ENCODE measurements at places on chromosomes 7 and 10.

- DNase-seq, result peak; percentile 81
Measured at GRCh38 chr10:101694674-101695403, at the start of gene FBXW4. Gene FBXW4 (minus strand): TSS chr10:101695170. CDS start chr10:101695105, 65 bp downstream.

DNA sequence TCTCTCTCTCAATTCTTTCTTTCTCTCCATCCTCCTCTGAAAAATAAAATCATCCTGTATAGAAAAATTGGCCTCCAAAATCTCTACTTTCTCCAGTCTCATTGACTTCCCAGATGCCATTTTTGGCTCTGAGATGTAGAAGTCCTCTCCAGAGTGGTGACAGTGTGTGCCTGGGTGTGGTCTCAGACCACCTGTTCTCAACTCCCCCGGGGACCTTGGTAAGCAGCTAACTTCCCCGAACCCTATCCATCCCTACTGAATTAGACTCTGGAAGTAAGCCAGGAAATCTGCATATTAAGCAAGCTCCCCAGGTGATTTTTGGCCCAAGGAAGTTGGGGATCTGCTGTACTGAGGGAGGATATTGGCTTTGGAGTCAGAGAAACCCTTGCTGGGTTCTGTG, 120.5 kb downstream of the WDR11 start:
- no peak for DNase-seq

DNA sequence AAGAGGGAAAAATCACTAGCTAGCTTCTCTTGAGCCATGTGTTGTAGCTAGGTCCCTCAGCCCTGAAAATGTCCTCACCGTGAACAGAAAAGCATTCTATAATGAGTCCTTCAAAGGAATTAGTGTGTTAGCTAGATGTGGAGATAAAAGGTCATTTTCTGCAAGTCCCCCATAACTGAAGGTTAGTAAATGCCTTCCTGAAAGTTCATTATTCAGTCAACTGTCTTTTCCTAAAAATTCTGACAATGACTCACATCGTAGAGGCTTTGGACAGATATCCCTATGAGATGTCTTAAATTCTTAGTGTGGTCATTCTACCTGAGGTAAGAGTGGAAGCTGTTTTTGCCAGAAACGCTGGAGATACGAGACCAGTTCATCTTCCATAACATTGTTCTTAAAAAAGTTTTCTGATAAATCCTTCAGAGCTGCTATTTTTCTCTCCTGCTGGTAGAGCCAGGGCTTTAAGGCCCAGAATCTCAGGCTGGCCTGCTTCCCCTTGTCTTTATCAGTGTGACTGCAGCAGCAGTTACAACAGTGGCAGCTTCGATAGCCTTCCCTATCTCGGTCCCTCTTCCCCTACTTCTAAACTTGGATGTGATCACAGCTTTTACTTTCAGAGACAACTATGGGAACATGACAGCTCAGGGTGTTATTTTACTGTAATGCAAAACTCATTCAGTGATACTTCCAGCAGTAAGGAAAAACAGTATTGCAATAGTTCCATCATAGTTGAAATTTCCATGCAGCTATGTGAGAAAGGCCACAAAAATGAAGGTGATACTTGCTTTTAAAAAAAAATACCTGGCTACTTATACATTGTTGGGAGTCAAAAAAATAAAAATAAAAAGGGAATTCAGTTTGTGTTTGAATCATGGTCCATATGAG, 37.3 kb upstream of the PRKAR2B start:
- no peak for DNase-seq

- DNase-seq, result no peak
Measured at GRCh38 chr10:52678611-52679010, 94.0 kb downstream of the MBL2 start.

DNA sequence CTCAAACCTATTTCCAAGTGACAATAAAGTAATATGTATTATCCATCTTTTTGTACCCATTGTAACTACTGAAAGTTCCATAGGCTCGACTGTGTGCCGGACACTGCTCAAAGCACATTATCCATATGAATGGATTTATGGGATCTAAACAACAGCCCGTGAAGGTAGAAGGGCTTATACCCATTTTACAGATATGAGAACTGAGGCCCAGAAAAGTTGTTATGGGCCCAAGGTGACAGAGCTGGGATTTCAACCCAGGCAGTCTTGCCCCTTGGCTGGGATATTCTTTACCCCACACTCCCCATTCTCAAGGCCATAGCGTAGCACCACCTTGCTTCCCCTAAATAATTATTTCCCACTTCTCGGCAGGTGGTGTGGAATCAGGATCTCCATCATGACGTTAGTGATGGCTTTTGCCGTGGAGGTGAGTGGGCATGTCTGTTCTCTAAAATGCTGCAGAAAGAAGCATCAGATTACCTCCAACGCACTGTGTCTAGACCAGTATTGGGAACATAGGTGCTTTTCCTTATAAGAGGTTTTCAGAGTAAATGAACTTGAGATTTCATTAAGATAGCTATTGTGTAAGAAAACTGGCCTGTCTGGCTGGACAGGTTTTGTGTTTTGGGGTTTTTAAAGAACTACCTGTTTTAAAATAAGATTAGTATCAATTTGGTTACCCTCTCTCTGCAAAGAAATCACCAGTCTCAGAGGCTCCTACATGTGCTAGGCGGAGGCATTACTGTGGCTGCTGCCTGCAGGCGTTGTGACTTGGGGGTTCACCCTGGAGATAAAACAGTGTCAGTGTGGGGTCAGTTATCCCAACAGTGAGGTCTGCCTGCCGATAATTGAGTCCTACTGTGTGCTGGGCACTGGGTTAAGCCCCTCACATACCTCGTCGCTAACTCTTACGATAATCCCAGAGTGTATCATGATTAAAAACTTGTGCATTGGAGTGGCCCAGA, 85.1 kb upstream of the SDK1 start:
- no peak for DNase-seq

GRCh38 chr7:133253519-133253875, 619 bp downstream of the EXOC4 start:
- peak; percentile 8 for DNase-seq

GRCh38 chr10:77381750-77382149, 255.9 kb downstream of the KCNMA1 start:
- no peak for DNase-seq

- no peak for DNase-seq
Measured at GRCh38 chr7:144653449-144653848, 182.4 kb downstream of the TPK1 start.

DNA sequence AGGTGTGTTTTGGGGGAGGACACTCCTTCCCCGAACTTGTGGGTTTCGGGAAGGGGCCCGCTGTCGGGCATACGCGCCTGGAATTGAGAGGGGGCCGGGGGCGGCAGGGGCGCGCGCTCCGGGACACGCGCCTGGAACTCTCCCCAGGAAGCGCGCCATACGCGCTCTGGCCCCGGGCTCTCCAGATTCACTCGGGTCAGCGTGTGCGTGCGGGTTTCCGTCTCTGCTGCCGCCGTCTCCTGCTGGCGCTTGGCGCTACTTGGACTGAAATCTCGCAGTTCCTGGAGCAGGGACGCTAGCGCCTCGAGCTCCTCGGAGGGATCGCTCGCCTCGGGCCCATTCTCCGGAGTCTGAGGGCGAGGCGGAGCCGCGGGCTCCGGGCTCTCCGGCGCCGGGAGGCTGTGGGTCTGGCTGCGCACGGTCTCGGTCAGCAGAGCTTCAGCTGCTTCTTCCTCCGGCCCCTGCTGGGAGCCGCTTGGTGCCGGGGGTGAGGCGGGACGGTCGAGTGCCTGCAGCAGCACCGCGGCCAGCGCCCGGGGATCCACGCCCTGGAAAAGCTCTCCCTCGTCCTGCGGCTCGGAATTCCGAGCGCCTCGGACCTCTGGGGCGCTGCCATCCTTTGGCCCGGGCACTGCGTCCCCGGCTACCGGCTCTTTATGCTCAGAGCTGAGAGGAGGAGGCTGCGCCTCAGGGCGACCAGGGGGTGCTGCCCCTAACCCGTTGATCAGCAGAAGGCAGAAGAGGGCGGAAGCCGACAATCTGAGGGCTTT, 1.1 kb downstream of the VGF start:
- no peak for DNase-seq

DNA sequence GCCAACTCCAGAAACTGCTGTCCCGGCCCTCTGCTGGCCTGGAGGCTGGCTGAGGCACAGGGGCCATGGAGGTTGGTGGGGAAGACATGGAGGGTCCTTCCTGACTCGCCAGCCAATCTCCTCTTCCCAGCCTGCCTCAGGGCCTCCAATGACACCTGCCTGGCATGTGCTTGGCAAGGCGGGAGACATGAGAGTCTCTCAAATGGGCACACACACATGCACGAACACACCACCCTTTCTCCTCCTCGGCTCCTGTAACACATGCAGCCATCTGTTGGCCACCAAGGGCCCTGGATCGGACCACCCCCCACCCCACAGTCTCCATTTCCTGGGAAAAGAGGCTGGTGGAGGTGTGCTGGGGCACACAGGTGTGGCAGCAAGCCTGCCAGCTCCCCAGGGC, 56.4 kb downstream of the YKT6 start:
- DNase-seq, result no peak

DNA sequence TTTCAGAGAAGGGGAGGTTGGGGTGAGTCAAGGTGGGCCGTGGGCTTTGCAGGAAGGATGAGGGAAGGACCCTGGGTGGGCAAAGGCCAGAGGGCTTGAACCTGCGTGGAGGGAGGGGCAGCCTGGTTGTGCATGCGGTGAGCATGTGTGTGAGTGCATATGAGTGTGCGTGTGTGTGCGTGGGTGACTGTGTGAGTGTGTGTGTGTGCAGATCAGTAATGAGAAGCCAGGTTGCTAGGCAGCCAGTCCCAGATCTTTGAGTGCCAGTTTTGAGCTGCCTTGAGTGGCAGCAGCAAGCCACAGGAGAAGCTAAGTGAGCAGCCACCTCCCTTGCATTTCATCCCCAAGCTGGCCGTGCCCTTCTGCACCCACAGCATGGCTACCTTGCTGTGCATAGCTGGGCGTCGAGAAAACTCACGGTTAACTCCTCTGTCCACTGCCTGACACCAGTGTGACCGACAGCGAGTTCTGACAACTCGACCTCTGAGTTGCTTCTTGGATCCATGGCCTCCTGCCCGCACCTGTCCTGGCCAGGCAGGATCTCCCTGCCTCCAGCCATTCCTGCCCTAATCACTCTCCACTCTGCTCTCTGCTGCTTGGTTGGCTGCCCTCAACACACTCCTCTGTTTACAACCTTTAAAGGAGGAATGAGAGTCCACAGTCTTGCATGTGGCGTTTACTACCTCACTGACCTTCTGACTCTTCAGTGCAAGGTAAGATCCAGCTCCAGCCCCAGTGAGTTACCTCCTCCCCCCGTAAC, 775.4 kb downstream of the TYW1 start:
- DNase-seq, result no peak

DNA sequence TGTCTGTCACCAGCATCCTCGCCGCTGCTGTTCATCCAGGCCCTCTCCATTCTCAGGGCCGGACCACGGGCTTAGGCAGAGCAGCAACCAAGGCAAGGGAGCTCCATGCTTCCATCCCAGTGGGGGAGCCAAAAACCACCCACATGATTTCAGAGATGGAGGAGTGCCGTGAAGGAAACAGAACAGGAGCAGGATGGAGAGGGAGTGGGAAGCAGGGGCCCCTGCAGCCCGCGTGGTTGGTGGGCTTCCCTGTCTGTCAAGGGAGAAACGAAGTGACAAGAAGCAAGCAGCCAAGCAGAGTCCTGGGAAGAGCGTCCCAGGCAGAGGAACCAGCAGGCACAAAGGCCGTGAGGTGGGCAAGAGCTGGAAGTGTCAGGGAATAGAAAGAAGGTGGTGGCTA, 95.7 kb downstream of the SLIT1 start:
- DNase-seq, result no peak

GRCh38 chr10:93821051-93821772, 63.5 kb downstream of the LGI1 start:
- no peak for DNase-seq

DNA sequence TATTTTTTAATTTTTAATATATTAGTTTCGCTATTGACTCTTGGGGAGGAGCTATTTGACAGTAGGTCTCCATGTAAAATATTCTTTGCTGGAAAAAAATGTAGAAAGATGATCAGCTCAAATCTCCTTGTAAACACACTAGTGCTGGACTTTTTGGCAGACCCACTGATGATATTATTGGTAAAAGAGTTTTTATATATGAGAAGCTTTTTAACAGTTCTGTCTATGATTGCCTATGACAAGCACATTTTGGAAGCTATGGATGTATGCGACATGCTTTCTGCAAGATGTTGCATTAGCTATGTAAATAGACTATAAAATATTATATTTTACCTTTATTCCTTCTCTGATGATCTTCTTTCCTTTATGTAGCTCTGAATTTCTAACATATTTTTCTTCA, 928.5 kb downstream of the DNAJB9 start:
- no peak for DNase-seq

DNA sequence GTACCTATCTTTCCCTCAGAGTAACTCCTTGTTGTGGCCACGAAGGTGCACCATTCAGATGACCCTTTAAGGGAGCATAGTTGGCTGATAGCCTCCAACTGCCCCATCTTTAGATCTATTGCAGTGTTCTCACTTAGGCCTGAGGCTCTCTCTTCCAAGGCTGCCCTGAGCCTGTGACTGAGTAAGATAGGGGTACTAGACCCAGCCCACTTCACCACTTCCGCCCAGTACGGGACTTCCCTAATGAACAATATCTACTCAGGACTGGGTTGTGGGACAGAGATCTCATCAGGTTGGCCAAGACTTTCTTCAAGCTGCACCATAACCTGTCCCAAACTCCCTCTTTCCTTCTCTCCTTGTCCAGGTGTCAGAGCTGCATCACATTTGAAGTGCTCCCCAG, 5.7 kb upstream of the GNAI1 start:
- DNase-seq, result no peak

GRCh38 chr10:1110674-1111119, 54.5 kb downstream of the WDR37 start:
- DNase-seq, result no peak

GRCh38 chr7:138512092-138512858, 52.2 kb downstream of the TRIM24 start:
- DNase-seq, result no peak

DNA sequence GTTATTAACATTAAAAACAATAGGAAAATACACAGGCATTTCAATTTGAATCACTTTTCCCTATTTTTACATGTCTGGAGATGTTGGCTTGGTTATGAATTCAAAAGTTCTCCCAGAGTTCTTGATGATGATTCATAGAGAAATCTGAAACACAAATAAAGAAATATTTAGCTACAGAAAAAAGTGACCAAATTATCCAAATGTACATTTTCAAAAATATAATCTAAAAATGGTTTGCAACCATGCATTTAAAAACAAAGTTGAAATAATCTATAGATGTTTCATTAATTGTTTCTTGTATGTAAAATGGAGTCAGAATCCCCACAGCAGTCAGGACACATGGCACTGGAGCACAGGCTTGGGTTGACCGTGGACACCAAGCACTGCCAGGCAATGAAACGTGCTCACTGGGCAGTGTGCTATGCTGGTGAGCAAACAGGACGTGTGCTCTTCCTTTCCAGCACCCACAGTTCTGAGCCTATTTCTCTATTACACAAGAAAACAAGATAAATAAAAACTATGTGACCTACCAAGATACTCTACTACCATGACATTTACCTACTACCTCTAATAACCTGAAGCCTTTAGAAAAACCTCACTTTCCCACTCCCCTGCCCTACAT, 44.1 kb upstream of the PTPRN2 start:
- no peak for DNase-seq

DNA sequence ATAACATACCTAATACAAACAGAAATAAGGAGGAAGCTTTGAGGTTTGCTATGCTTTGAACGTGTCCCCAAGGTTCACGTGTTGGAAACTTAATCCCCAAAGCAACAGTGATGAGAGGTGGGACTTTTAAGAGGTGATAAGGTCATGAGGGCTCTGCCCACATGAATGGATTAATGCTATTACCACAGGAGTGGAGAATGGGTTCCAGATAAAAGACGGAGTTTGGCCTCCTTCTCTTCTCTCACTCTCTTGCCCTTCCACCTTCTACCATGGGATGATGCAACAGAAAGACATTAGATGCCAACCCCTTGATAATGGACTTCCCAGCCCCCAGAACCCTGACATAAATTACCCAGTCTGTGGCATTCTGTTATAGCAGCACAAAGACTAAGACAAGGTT, 9.6 kb downstream of the ITGB1 start:
- DNase-seq, result no peak
